ENCODE measurements at places on chromosomes 5 and 9.

GRCh38 chr9:4237748-4238511 lies 61.9 kb downstream of the GLIS3 start:
- DNase-seq: no peak

DNA sequence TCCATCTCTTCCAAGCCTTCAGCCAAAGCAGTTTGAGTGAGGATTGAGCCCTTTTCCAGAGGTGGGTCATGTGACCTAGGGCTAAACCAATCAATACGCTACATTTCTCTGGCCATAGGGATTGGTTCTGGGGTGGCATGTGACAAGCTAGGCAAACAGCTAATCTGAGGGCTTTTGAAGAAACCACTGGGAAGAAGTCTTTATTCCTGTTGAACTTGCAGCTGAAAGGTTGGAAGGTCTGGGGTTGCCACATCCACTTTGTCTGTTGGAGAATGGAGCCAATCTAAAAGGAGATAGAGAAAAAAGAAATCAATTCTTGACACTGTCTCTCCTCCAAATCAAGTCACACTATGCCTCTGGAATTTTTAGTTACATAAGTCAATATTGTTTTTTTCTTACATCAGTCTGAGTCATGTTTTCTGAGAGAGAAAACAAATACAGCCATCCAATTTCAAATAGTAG lies 637.8 kb upstream of the WWC1 start:
- no peak for DNase-seq

- DNase-seq: no peak
Observed at GRCh38 chr5:62558941-62559340, 19.7 kb upstream of the LRRC70 start.

DNA sequence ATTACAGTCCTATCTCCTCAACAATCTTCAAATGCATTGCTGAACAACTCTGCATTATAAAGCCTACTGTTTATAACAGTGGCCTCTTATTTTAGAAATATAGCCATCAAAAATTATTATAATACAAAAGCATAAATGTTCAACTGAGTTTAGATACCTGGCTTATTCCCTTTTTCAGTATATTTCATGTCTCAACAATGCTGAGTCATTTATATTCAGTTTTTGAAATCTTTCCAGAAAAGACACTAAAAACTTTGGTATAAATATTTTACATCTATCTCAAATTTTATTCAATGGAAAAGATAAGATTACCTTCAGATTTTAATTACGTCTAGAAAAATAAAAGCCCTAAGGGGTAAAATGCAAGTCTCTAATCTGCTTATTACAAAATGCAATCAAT lies 37.9 kb downstream of the LURAP1L start:
- no peak for DNase-seq

GRCh38 chr5:19258686-19259085 lies 729.3 kb downstream of the CDH18 start:
- no peak for DNase-seq

GRCh38 chr5:79936002-79936645 lies 54.9 kb downstream of the MTX3 start:
- no peak for DNase-seq

All from NCI-H1436 (cell line).